ENCODE measurements at places on chromosomes 5 and 9.
A peak's percentile ranks its signal among the peaks of the same experiment; 100 is the strongest.

GRCh38 chr5:23727271-23727670, 219.9 kb downstream of the PRDM9 start:
- DNase-seq, result no peak

GRCh38 chr5:169583101-169583423, 511 bp upstream of the SPDL1 start:
- DNase-seq, result no peak

GRCh38 chr9:91726406-91727100, 223.5 kb downstream of the ROR2 start:
- DNase-seq, result no peak

DNA sequence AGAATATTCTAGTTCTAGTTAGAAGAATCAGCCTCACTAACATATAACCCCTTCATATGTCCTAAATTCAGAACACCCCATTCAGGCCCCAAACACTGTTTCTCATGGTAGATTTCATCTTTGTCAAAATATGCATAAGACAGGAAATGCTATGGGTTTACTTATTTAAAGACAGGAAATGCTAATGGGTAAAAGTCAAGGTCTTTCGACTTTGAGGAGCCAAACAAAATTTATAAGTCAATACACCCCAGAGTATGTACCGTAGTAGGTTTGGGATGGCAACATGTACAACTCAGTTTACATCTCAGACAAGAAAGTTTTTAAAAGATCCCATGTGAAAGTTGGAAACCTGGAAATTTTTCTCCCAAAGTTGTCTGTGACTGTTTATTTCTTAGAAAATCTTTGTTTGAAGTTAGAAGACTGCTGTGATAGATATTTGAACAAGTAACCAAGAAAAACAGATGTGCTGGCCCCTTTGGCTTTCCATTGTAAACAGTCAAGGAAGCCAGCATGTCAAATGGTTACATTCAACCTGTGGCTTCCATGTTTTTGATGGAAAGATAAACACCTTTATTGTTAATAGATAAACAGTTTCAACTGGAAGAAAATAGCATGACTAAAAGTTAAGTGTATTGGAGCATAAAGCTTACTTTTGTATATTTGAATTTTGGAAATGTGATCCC, 102.2 kb downstream of the INIP start:
- peak; percentile 13 for DNase-seq

- no peak for DNase-seq
These were observed 5.3 kb downstream of the TMEM161B start for GRCh38 chr5:88263349-88263748.

GRCh38 chr5:68086857-68087256, 128.7 kb upstream of the PIK3R1 start:
- no peak for DNase-seq

DNA sequence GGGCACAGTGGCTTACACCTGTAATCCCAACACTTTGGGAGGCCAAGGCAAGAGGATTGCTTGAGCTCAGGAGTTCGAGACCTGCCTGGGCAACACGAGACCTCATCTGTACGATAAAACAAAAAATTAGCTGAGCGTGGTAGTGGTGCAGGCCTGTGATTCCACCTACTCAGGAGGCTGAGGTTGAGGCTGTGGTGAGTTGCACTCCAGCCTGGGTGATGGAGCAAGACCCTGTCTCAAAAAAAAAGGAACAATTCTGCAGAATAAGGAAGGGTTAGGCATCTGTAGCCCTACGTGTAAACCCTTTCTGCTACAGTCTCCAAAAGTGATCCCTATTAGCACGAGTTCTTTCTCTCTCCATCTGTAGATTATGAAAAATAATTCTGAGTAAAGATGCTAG, 19.9 kb downstream of the CDC26 start:
- no peak for DNase-seq

Data from T-helper 2 cell (primary cell).